Fibroblast of skin of right quadriceps (primary cell): ENCODE measurements at places on chromosomes 4 and X.

DNA sequence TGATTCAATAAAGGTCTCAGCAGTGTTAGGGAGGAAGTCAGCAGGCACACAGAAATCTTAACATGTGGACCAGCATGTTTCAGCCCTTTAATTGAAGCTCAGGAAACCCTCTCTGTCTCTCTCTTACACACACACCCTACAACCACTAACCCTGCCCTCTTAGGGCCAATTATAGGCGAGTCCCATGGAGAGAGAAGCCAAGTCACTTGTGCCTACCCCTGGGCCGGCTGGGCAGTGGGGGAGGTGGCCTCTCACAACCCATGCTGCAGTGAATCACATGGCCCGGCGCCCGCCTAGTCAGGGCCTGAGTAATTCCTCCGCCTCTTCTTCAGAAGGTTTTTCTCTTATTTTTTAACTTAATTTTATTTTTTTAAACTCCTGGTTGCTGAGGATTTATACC, 3.7 kb downstream of the FGD1 start:
- DNase-seq = peak; percentile 58

- no peak for DNase-seq
Observed at GRCh38 chr4:87857789-87858188, 25.0 kb downstream of the MEPE start.

DNA sequence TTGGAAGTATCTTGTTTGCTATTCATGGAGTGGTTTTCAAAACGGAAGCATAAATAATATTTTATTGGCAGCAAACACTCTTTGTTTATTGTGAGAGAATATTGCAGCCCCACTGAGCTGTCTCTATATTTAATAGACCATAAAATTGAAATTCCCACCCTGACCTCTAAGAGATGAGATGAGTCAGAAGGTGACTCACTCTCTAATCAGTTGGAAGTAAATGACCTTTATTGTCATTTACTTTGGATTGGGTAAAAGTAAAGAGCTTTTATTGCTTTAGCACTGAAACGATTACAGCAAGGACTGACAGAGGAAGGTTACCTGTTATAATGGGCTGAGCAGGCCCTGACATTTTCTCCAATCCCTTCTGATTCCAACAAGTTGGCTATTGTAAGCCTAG, 55.0 kb downstream of the SYTL5 start:
- peak; percentile 32 for DNase-seq

- no peak for DNase-seq
Observed at GRCh38 chrX:152843852-152844251, 13.0 kb downstream of the NSDHL start.

- DNase-seq = no peak
Observed at GRCh38 chr4:64774626-64775025, 365.4 kb upstream of the TECRL start.

- DNase-seq = no peak
Observed at GRCh38 chrX:14554131-14554715, 24.9 kb downstream of the GLRA2 start.

GRCh38 chrX:16014171-16014570, 109.2 kb upstream of the GRPR start:
- no peak for DNase-seq

DNA sequence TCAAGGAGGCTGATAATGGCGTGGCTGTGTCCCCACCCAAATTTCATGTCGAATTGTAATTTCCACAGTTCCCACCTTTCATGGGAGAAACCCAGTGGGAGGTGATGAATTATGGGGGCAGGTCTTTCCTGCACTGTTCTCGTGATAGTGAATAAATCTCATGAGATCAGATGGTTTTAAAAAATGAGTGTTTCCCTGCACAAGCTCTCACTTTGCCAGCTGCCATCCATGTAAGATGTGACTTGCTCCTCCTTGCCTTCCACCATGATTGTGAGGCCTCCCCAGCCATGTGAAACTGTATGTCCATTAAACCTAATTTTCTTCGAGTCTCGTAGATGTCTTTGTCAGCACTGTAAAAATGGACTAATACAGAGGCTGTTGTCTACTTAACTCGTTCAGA, 488.3 kb downstream of the SPRY1 start:
- no peak for DNase-seq

DNA sequence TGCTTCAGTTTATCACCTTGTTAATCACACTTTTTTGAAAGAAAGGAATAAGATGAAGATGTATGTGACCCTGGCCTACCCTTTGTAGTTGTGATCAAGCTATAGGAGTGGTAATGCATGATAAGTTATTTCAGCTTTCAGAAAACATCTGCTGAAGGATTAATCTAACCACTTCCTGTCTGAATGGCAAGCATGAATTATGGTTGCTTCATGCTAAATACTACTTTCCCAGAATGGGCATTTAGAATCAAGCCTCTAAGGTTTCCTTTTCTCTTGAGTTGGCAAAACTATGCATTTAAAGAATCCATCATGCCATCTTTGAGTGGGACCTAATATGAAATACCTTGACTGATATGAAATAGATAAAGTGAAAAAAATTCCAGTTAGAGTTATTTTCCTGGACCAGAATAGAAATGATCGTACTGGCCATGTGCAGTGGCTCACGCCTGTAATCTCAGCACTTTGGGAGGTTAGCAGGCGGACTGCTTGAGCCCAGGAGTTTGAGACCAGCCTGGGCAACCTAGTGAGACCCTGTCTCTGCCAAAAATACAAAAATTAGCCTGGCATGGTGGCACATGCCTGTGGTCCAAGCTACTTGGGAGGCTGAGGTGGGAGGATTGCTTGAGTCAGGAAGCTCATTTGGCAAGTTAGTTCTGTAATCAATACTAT, 59.1 kb downstream of the ANXA3 start:
- DNase-seq = peak; percentile 70

GRCh38 chr4:4499438-4500123, 42.3 kb downstream of the STX18 start:
- DNase-seq = no peak

DNA sequence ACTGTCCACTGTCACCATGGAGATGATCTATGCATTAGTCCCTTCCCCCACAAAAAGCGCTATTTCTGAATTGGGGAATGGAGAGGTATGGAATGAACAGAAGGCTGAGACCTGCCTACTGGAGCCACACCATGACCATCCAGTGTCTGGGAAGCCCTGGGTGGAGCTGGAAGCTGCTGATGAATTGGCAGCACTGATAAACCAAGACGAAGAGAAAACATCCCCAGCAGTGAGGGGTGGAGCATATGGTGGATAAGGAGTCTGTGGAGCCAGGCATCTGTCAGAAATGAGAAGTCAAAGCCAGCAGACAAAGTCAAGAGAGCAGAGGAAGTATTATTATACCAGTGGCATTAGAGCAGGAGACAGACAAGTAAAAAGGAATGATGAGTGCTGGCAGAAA, 13.2 kb downstream of the CC2D2A start:
- no peak for DNase-seq

- DNase-seq = peak; percentile 51
Observed at GRCh38 chr4:23819041-23819511, 70.8 kb downstream of the PPARGC1A start.

DNA sequence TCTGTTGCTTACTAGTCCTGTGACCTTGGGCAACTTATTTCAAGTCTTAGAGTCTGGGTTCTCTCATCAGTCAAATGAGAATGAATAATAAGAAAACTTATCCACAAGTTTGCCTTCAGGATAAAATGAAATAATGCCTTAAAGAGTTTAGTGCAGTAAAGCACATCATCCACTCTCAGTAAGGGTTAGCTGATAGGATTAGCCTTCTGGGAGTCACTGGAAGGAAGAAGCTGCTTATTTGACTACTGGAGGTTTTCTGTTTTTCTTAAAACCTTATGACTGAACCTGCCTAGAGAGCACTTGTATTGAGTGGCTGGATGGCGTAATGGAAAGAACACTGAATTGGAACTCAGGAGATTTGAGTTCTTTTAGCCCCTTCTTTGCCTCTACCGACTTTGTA, 1.8 kb downstream of the RNF128 start:
- DNase-seq = no peak

DNA sequence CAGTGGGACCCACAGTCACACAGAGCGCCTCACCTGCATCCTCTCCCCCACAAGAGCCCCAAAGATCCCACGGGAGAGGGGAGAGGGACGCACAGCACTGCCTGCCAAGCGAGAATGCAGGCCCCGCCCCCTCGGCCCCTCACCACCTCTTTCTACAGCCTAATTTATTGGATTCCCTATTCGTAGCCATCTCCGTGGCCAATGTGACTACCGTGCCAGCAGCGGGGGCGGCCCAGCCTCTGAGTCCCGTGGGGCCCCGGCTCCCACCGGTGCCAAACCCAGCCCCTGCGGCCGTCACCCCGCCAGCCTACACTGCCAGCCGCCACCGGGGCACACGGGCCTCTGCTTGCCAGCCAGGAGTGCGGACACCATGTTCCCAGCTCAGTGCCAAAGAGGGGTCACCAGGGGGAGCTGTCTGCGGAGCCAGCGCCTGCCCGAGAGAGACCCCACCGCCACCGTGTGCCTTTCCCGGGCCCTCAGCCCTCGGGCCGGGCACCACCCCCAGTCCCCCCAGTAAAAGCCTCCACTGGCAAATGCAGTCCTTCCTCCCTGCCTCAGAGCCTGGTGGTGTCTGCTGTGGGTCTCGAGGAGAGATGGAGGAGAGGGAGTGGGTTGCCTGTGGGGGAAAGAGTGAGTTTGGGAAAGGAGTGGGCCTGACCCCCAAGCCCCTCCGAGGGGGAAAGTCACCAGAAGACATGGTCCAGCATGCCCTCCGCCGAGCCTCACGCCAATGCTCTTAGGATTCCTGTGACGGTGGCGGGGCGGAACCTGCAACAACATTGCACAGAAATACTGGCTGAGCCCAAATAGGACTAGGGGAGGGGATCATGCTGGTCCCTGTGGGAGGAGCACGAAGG, 19.6 kb upstream of the PLXNB3 start:
- DNase-seq = peak; percentile 25

DNA sequence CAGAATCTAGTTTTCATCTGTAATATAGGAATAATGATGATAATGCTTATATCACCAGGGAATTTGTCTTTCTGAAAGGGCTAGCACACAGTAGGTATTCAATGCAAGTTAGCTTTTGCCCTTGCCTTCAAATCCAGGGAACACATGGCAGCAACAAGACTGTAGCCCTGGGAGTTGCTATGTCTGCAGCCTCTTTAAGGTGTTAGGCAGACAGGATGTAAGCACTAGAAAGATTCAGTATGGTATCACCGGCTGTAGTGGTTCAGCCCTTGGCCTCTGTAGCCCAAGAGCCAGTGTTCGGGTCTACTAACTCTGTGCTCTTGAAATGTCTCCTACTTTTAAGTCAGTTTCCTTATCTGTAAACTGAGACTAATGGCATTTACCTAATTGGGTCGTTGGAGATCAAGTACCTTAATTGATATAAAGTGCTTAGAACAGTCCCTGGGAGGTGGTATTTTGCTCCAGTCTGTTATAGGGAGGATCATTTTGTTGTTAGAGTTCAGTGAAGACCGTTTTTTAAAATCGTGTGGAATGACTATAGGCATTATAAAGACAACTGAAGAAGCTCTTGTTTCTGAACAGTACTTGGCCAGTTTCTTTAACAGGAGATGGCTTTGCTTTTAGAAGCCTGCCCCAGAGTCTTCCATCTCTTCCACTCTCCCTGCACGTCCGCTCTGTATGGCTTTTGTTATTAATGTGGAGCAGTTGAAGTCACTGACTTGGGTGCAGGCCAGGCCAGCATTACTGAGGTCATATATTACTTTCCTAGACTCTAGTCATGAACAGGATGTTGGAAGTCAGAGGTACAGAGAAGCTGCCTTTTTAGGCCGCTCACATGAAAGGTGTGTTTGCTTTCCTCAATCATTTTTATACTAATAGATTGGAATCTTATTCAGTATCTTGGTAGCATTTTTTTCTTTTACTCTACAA, 44.8 kb downstream of the GAB1 start:
- DNase-seq = peak; percentile 88

DNA sequence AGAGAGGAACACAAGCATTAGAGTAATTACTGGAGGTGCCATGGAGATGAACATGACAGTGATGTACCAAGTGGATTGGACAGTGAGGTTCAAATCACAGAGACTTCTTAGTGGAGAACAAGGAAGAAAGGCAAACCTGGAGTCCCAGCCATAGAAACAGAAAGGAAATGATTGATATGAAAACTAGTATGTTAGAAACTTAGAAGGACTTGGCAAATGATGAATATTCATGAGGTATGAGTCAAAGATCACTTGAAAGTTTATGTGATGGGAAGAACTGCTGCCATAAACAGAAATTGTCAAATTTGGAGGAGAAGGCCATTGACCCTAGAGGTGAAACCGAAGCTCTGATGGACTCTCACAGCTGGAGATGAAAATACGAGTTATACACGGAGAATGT, 88.2 kb downstream of the PHOX2B start:
- no peak for DNase-seq

DNA sequence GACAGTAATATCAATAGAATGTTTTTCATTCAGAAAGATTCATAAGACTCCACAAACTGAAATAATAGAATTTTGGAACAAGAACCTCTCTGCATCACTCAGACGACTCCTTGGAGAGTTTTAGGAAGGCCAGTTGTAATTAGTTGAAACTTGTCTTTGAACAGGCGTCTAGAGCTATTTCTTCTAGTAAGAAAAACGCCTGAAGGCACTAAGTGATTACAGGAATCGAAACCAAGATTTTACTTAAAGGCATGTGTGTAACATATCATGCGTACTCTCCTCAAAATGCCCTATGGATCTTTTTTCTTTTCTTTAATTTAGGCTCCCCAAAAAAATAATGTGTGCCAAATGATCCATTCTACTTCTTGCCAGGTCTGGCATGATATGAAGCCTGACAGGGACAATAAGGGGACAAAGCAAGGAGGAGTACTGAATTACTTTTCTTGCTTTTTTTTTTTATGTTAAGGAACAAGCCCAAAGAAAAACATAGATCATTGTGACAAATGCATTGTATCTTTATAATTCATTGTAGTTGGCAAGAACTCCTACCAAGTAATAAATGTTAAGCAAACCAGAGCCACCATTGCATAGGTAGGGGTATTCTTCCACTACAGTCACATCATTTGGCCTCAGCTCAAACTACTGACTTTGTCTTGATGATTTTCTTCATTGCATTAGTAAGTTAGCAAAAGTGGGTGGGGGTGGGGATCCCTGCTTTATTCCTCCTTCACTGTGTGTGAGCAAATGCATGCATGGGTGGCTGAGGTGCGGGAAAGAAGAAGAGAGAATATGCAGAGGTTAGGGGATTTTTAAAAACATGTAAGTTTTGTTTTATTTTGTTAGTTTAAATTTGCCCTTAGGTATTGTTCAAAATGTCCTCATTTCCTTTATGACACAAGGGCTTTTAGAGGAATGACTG, 79.9 kb upstream of the ATOH1 start:
- DNase-seq = no peak

DNA sequence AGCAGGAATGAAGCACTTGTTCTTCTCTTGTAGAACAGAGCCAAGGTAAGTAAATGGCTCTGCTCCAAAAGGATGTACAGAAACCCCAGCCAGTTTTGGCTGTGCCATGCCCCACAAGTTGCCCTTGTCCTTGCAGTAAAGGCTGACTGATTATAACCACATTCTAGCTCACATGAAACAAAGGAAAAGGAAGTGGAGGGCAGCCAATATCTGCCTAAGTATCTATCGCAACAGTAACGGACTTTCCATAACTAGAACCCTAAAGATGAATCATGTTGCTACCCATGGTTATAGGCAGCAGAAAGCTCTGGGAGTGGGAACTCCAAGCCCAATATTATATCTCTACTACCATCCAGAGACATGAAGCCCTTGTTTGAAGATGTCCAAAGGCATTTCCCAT, 95.7 kb downstream of the COMMD8 start:
- no peak for DNase-seq
